GM12892 (cell line): ENCODE measurements at places on chromosomes 5 and 9.
A peak's percentile ranks its signal among the peaks of the same experiment; 100 is the strongest.

GRCh38 chr5:64688965-64689364, 1.3 kb upstream of the SHISAL2B start:
- no peak for DNase-seq

GRCh38 chr9:116358251-116358650, 204.7 kb downstream of the PAPPA start:
- DNase-seq = no peak

DNA sequence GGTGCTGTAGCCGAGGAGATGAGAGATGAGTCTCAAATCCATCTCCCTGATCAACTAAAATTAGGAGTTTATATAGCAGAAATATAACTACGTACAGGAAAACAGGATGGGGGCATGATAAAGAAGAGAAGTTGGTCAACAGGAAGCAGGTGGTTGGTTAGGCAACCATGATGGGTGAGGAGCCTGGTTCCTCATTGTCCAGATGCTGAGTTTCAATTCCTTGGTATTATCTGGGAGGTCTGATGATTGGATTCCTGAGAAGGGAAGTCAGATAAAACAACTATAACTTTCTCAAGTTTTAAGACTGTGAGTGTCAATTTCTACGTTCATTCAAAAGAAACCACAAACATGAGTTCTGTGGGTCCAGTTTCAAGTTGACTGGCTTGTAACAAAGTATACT, 323.9 kb downstream of the MTRR start:
- DNase-seq = no peak

DNA sequence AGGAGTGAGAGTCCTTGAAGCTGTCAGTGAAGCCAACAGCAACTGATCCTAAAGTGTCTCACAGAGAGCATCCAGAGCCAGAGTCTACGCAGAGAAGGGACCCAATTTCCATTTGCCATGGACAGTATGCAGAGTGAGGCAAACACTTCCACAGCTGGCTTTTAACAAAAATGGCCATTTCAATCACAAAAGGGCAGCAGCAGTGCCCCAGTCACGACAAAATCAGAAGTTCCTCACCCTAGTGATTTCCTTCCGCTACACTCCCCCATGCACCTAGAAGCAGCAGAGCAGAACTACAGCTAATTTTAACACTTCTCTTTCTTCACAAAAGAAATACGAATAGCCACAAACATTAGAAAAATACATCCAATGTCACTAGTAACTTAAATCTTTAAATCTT, 27.9 kb downstream of the FBXW11 start:
- DNase-seq = no peak

- no peak for DNase-seq
These were observed 559.8 kb downstream of the HINT1 start for GRCh38 chr5:130605234-130605633.

- DNase-seq = no peak
These were observed 80.4 kb downstream of the CAAP1 start for GRCh38 chr9:26812217-26812616.

GRCh38 chr5:100903039-100903887, at the start of gene ST8SIA4:
ST8SIA4 (minus strand) TSS chr5:100903282; CDS start chr5:100902955, 327 bp downstream.
- peak; percentile 46 for DNase-seq

GRCh38 chr9:83538890-83539238, 663 bp upstream of the FRMD3 start:
- no peak for DNase-seq

DNA sequence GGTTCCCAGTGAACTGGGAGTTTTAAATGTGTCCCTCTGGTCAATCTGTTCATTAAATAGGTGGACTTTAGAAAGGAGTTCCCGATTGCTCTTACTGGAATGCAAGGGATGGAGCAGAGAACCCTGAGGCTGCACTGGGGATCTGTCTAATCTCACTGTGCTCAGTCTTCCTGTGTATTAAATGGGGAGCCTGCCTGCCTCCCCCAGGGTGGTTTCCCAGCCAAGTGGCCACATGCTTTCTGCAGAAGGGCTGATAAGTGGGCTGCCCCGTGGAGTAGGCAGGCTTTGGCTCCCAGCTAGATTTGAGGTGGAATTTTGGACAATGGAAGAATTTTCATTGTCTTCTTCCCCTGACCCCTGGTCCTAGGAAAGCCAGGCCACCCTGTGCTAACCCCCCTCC, 14.0 kb upstream of the PHYHD1 start:
- DNase-seq = no peak

DNA sequence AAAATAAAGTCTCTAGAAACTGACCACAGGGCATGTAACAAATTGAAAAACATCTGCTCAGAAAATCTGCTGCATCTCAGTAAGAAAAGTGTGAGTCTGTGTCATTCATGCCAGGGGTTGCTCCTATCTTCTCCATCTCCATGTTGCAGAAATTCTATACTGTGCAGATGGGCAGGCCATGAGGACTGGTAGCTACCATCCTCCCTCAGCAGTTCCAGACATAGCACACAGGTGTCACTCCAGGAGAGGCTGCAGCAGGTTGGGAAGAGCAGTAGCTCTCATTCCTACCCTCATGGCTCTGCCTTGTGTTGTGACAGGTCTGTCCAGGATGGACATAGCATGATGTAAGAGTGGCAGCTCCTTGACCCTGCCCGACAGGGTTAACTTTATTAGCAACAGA, 173.4 kb downstream of the NDUFS4 start:
- DNase-seq = no peak

DNA sequence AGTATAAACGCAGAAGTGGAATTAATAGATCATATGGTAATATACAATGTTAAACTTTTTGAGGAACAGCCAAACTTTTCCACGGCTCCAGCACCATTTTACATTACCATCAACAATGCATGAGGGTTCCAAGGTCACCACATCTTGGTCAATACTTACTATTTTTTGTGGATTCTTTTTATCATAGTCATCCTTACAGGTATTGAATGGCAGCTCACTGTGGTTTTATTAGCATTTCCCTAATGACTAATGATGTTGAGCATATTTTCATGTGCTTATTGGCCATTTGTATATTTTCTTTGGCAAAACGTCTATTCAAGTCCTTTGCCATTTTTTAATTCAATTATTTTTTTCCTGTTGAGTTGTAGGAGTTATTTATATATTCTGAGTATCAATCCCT, 14.1 kb upstream of the RAPGEF6 start:
- no peak for DNase-seq

DNA sequence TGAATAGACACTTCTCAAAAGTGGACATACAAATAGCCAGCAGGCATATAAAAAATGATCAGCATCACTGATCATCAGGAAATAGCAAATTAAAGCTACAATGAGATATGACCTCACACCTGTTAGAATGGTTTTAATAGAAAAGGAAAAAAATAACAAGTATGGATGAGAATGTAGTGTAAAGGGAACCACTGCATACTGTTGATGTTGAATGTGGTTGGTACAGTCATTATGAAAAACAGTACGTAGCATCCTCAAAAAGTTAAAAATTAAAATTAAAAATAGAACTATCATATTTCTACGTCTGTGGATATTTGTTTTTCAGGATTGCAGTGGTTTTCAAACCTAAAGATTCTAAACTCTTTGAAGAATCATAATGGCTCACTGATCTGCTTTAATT, 215.1 kb upstream of the NREP start:
- DNase-seq = no peak

- no peak for DNase-seq
These were observed 14.9 kb upstream of the GFPT2 start for GRCh38 chr5:180367991-180368390.

DNA sequence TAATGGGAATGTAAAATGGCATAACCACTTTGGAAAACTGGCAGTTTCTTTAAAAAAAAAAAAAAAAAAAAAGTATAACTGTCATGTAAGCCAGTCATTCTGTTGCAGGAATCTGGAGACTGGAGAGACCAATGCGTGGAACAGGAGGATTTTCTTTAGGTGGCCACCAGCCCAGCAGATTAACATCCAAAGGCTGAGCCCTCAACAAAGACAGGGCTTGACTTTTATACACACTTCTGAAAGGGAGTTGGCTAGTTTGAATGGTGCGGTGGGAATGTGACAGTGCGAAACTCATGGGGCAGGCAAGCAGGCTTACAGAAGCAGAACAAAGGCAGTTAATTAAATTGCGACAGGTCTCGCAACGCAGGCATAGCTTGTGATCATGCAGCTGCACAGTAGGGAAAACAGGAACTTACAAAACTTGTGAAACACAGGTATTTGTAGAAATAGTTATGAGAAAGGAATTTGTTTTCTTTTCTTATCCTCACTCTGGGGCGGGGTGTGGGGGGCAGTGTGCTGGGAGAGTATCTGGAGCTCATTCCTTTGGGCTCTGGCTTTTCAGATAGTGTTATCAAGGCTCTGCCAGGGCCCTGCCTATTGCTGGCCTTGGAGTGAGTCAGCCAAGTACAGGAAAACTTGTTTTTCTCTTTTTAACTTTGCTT, 12.0 kb downstream of the UIMC1 start:
- DNase-seq = peak; percentile 17

- no peak for DNase-seq
These were observed 16.6 kb downstream of the NIM1K start for GRCh38 chr5:43208658-43209057.

DNA sequence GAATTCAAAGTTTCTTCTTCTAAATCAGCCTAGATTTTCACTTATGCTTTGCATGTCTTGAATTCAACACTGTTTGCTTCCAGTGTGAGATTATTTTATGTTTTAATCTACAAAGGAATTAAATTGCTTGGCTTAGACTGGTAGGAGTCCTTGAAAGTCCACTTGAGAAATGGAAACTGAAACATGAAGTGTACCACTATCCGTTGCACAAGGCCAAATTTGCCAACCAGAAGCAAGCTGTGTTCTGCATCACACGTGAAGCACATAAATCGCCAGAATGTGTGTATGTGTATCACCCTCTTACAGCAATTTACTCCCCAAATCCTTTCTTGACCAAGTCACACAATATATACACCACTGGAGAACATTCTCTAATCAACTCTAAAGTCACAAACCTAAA, 10.3 kb downstream of the SEMA6A start:
- DNase-seq = no peak

DNA sequence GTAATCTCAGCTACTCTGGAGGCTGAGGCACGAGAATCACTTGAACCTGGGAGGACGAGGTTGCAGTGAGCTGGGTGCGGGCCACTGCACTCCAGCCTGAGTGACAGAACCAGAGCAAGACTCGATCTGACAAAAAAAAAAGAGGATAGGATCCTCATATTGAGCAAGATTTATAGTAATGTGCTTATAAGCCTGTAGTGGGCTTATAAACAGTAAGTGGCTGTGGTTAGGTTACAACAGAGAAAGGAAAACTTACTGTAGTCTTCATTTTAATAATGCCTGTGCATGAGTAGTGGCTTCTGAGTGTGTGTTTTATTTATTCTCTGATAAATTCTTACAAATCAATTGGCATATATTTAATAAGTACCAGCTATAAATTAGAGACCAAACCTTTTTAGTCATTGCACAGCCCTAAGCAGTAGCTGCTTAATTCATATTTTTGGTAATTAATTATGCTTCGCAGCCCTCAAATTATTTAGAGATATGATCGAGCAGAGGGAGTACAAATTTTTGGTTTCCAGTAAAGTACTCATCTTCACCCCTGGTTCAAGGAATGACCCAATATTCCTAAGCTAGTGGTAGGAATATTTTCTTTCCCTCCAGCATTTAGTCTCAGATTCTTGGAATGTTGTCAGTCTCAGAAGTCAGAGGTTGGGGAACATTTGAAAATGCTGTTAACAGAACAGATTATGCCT, 73.8 kb upstream of the KLF9 start:
- no peak for DNase-seq

DNA sequence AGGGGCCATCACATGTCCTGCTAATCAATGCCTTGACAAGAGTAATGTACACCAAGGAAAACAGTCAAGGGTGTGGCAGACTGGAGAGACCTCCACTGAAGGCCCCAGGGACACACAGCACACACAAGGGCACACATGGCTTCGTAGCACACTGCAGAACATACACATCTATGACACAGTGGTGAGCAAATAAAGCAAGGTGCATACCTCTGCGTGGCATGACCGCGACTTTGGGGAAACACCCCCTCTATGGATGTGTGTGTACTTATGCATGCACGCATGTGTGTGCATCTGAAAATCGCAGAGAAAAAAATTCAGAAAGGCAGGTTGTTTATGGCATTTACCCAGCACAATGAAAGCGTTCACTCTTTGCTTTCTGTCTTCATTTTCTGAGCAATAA, 20.5 kb downstream of the SEMA4D start:
- no peak for DNase-seq

GRCh38 chr5:151362970-151363369, 15.6 kb upstream of the SLC36A2 start:
- no peak for DNase-seq

- DNase-seq = peak; percentile 75
These were observed 708 bp upstream of the TUBB4B start for GRCh38 chr9:137240318-137240840.

GRCh38 chr9:107020040-107020530, 157.1 kb downstream of the ZNF462 start:
- DNase-seq = no peak

GRCh38 chr5:2311851-2312250, 429.1 kb upstream of the IRX4 start:
- DNase-seq = no peak

DNA sequence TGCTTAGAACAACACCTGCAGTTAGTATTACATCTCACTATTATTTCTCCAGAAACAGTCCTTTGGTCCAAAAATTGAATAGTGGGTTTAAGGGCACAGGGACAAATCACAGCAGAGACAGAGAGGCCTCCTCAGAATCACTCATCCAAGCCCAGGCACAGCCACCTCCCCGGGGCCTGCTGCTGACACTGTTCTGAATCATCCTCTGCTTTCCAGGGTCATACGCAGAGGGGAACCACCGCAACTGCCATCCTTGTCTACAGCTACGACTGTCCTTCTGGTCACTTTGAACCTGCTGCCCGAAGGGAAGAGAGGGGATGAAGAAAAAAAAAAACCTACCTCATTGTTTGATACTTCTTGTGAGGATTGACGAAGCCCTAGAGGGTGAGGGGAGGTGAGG, 35.3 kb upstream of the MAN2A1 start:
- DNase-seq = no peak

- DNase-seq = no peak
These were observed 169.5 kb upstream of the IER5L start for GRCh38 chr9:129347316-129348120.
